Trophoblast cell (in vitro differentiated cells and primary cell): ENCODE measurements at places on chromosomes 2 and 18.

DNA sequence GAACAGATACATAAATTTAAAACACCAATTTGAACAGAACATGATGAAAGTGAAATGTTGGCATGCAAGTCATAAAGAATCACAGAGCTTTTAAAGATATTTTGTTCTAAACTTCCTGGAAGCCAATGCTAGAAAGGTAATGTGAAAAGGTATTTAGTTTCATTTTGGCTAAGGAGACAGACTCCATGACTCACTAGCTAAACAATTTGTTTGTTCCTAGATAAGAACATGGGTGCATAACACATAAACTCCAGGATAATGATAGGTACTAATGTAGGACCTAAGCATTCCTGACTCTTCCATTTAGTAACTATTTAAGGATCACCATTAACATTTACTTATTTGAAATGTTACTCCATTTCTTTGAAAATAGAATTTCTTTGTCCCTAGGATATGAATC, 292.5 kb upstream of the CNTNAP5 start:
- DNase-seq, result no peak

DNA sequence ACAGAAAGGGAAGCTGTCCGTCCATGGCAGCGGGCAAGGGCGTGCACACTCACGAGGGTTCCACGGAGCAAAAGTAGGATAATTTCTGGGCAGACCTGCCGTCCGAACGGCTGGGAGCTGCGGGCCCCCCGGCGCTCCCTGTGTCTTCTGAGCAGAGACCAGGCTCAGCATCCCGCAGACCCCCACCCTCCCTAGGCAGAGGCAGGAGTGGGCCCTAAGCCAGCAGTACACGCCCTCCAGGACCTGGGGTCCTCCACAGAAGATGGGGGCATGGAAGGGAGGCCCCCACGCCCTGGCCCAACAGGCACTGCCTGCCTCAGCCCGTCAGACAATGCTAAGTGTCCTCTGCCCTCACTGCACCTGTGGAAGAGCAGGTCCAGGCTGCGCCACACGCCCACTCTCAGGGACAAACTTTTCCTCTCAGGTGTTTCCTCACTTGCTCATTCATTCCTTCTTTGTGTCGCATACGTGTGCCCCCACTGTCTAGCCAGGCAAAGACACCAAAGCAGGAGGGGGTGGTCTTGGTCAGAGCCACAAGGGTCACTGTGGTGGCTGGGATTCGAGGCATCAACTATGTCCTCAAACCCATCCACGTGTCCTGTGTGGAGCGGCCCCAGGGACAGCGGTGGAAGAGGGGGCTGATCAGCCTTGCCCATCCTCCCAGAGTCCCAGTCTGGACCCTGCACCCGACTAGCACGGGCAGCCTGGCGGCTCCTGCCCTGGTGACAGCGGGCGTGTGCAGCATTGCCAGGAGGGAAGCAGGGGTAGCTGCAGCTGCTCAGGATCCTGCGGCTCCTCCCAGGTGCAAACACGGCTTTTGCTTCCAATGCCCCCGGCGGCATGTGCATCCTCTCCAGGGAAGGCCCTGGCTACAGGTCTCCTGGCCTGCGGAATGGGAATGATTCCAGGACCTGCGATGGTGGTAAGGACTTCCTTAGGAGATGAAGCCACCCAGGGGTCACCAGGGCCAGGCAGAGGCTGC, 2.4 kb upstream of the GPC1 start:
- DNase-seq, result no peak

DNA sequence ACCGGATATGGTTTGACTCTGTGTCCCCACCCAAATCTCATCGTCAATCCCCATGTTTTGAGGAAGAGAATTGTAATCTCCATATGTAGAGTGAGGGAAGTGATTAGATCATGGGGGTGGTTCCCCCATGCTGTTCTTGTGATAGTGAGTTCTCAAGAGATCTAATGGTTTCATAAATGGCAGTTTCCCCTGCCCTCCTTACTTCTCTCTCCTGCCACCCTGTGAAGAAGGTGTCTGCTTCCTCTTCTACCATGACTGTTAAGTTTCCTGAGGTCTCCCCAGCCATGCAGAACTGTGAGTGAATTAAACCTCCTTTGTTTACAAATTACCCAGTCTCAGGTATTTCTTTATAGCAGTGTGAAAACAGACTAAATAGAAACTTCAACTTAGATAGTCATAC, 69.5 kb downstream of the SESTD1 start:
- DNase-seq, result no peak

GRCh38 chr2:176493226-176493825, 224.1 kb downstream of the MTX2 start:
- DNase-seq, result no peak

GRCh38 chr2:221186873-221187272, 385.2 kb downstream of the EPHA4 start:
- no peak for DNase-seq
